Kidney tubule cell (primary cell): ENCODE measurements at places on chromosomes 6 and 20.
A peak's percentile ranks its signal among the peaks of the same experiment; 100 is the strongest.

DNA sequence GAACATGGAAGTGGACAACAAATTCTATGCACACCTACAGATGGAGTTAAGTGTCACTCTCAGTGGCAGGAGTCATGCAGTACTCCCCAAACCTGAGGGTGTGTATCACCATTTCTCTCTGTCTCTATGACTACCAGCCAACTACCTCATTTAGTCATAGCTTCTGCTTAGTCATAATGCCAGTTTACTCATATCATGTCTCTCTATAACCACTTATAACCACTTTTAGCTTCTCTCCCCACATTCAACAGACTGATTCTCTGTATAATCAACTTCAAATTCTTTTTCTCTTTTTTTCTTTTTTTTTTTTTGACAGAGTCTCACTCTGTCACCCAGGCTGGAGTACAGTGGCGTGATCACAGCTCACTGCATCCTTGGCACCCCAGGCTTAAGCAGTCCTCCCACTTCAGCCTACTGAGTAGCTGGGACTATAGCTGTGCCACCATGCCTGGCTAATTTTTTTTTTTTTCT lies 13.8 kb upstream of the GTF3C6 start:
- DNase-seq: peak; percentile 98

GRCh38 chr6:96138406-96138805 lies 122.6 kb downstream of the FUT9 start:
- DNase-seq: no peak

- DNase-seq: no peak
Measured at GRCh38 chr20:58056921-58057686, 171.3 kb downstream of the ANKRD60 start.

DNA sequence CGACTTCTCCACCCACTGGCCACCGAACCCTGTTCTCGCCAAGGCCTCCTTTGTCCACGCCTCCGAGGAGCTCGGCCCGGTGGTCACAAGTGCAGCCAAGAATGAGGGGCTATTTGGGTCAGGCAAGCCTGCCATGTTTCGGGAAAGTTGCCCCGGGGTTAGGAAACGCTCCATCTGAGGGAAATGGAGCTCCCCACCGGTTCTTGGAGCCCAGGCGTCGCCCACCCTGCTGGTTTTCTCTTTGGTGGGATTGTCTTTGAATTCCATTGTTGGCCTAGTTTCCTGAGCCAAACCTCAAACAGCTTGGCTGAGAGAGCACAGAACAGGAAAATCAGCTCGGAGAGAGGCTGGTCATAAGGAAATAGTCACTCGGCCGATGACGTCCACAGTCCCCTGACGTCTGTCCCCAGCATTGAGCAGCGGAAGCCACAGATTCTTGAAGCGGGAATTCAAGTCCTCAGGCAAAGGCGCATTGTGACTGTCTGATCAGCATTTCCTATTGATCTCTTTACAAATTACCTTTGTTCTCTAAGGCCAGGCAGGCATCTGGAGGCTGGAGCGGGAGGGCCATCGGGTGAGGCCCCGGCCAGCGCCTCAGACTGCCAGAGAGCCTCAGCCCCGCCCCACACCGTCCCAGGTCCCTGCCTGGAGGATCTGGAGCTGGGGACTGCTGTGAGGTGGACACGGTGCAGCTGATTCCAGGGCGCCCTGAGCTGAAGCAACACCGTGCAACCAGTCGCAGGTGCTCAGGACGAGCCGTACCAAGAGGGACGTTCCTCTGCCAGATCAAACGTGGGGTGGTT lies 138.6 kb downstream of the DLL1 start:
- DNase-seq: peak; percentile 20

DNA sequence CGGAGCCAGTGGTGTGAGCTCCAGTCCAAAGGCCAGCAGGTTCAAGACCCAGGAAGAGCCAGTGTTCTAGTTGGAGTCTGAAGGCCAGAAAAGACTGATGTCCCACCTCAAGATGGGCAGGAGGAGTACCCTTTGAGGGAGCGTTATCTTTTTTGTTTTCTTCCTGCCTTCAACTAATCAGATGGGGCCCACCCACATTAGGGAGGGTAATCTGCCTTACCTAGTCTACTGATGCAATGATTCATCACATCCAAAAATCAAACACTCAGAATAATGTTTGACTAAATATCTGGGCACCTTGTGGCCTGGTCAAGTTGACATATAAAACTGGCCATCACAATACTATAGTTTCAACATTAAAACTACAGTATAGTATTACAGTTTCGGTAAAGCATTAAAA lies 19.7 kb downstream of the ZKSCAN3 start:
- DNase-seq: no peak

DNA sequence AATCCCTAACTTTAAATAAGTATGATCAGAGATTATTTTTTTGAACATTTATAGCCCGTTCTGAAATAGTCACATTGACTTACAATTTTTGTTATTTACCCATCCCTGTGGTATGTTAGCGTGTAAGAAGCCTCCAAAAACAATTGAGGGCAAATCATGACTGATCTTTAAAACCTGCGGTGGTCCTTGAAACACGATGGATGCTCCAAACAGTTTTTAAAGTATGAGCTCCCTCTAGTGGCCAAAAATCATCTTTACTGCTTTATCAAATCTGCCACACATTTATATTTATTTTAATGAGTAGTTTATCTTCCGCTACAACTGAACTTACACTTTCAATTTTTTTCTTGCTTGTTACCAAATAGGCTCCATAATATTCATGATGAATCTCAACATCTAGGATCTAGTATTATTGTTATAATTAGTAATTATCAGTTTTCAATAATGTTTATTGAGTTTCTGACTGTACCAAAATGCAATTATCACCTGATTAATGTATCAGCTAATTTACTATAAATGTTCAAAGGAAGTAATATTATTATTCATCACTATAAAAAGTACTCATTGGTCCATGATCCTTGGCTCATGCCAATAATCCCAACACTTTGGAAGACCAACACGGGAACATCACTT lies 52.2 kb downstream of the MARCKS start:
- DNase-seq: peak; percentile 58

DNA sequence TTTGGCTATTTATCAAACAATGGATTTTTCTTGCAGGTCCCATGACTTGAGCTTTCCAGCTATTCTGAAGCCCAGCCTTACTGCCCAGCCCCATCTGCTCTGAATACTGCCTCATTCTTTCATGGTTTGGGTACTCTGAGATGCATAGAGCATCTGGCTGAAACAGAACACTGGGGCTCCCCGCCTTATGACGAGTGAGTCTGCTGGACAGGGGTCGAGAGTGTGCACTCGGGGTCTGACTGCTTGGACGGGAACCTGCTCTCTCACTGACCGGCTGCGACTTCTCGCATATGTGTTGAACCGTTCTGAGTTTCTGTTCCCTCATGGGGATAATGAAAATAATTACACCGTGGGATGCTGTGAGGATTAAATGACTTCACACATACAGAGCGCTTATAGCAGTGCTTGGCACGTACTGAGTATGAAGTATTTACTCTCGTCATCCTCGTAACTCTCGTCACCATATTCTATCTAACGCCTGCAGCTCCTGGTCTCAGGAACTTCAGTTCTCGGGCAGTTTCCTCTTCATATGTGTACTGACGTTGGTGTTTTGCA lies 59.5 kb upstream of the MPC1 start:
- no peak for DNase-seq

- no peak for DNase-seq
Measured at GRCh38 chr6:28005975-28006374, 48.9 kb downstream of the OR2B6 start.

GRCh38 chr6:141833001-141833655 lies 299.6 kb upstream of the GJE1 start:
- no peak for DNase-seq

DNA sequence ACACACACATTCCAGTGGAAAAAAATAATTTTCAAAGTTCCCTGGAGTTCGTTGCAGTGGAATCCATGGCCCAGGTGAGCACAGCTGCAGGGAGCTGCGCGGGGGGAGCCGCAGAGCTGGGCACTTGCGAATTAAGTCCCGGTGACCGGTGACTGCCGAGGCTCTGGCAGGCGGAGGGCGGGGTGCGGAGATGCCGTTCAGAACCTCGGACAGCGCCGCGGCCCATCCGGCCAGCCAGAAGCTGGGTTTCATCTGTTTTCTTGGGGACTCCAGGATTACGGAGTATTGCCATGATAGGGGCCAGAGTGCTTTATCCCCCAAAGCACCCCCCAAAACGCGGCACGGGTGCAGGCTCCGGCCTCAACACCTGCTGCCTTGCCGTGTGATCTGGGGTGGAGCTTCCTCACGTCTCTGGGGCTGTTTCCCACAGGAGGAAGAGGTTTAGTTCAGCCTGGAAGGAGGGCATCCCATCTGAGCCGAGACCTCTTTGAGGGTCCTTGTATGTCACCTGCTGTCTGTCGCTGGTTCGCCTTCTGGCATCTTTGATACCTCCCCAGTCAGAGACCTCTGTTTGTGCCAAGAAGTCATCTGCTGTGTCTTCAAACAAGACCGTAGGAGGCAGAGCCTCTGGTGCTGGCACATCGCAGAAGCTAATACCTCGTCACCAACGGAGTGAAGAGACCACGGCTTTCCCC lies 99.4 kb downstream of the YTHDF1 start:
- peak; percentile 3 for DNase-seq
